Choroid plexus epithelial cell (primary cell): ENCODE measurements at places on chromosomes 2 and 18.

DNA sequence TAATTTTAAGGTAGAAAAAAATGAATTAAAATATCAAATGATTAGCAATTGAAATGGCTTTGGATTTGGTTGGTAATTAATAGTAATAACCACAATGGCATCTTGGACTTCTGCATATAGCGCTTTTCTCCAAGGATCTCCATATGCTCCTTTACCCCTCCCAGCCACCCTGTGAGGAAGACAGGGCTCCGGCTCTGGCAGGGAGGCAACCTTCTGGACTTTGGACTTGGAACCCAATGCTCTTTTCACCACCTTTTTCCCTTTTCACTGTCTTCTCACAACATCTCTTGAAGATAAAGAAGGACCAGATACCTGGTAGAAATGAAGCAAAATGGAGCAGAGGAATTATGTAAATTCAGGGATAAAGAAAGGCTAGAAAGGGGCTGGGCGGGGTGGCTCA, 23.8 kb upstream of the SERTAD2 start:
- no peak for DNase-seq

GRCh38 chr2:223147431-223147830, 95.4 kb downstream of the KCNE4 start:
- DNase-seq: no peak

- DNase-seq: no peak
Measured at GRCh38 chr18:45788861-45789260, 36.6 kb upstream of the SIGLEC15 start.

- peak; percentile 42 for DNase-seq
Measured at GRCh38 chr2:135744760-135745314, 3.2 kb downstream of the UBXN4 start.

DNA sequence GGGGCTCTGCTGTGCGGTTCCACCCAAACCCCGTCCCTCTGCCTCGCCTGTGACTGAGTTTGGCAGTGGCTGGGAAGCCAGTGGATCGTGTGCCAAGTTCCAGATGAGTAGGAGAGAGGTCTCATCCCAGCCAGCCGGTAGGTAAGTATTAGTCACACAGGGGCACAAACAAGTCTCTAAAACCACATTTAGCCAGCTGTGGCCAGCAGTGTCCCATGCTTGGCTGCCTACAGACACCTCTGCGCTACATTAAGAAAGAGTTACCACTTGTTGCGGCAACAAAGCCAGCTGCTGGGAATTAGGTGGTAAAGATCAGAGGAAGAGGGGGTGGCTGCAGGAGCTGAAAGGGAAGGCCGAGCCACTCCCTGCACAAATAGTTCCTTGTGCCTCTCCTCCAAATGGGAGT, 81.2 kb downstream of the GATA6 start:
- no peak for DNase-seq

DNA sequence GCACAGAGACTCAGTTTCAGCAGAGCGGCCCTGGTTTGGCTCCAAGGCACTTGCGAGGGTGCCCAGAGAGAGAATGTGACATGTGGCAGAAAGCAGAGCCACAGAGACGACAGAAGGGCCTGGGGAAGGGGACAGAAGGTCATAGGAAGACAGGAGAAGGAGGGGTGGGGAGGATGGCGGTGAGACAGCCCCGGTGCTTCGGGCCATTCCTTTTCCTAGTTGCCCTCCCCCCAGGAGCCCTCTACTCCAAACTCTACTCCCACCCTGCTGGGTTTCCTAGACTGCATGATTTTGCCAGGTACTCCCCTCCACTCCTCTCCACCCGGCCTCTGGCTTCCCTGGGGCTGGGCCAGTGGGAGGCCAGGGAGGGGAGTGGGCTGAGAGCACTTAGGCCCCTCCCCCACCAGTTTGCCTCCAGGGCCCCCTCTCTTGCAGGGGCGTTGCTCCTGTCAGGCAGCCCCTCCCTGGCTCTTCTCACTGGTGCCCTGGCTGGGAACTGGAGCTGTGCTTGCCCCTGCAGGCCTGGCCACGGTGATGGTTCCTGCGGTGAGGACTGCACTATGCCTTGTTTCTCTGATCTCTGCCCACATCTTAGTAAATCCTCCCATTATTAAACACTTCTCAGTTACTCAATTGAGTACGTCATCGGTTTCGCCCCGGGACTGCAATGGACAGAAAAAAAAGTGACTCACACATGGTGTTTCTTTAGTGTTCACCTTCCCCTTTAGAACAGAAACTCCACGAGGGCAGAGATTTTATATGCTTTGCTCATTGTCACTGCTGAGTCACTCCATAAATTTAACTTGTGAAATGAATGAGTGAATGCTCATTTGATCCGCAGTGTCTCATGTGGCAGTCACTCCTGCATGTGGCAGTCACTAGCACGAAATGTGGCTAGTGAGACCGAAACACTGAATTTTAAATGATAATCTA, 58.7 kb upstream of the SP3 start:
- peak; percentile 97 for DNase-seq

GRCh38 chr2:28233164-28233676, 159.4 kb upstream of the FOSL2 start:
- peak; percentile 23 for DNase-seq

GRCh38 chr18:45549290-45549689, 66.0 kb upstream of the SLC14A2 start:
- no peak for DNase-seq

GRCh38 chr2:160666154-160667060, 172.8 kb upstream of the RBMS1 start:
- peak; percentile 99 for DNase-seq

DNA sequence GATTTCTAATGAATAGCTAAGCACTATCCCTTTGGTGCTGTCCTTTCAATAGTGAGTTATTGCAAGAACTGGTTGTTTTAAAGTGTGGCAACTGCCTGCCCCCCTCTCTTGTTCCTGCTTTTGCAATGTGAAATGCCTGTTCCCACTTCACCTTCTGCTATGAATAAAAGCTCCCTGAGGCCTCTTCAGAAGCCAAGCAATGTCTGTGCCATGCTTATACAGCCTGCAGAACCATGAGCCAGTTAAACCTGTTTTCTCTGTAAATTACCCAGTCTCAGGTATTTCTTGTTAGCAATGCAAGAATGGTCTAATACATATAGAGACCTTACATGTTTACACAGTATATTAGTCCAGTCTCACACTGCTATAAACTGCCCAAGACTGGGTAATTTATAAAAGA, 15.0 kb upstream of the METTL21A start:
- DNase-seq: no peak

DNA sequence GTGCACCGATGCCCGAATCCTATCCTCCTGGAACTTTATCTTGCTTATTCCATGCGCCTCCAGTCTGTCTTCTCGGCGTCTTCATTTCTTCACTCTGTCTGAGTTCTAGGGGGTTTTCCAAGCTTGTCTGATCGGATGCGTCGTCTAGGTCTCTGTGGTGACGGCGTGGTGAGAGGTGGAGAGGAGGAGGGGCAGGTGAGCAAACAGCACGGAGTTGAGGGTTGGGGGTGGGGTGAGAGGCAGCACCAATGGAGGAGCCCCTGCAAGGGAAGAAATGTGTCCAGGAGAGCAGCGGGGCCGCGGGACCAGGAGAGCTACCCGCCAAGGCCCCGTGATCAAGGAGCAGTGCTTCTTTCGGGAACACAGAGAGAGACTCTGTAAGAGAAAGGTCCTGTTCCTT, 131.3 kb upstream of the TWIST2 start:
- no peak for DNase-seq

DNA sequence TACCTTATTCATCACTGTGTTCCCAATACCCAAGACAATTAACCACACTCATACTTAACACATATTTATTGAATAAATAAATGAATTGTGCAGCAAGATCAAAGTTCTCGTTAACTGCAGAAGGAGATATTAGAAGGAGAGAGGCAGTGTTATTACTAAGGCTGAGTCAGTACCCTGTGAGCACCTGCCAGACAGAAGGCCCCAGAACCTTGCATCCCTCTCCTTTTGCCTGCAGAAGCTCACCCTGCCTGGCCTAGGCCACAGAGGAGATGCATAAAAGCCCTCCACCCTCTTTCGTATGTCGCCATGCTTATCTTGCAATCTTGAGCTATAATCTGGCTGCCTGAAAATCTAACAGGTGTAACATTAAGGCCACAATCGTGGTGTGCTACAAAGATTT, 20.5 kb upstream of the RNF149 start:
- no peak for DNase-seq

DNA sequence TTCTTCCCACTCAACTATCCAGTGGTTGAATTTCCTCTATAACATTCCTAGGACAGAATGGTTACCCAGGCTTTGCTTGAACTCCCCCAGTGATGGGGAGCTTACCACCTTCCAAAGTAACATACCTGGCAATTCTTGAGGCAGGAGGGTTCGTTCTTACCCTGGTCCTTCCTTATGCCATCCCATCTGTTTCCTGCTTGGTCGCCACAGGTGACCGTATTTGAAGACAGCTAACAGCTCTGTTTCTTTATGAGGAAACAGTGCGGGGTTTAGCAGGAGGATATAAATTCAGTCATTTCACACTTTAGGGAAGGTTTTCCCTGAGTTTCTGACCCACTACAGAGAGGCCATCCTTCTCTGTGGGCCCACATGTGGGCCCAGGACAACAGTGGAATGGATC, 42.6 kb downstream of the FOSL2 start:
- DNase-seq: no peak

DNA sequence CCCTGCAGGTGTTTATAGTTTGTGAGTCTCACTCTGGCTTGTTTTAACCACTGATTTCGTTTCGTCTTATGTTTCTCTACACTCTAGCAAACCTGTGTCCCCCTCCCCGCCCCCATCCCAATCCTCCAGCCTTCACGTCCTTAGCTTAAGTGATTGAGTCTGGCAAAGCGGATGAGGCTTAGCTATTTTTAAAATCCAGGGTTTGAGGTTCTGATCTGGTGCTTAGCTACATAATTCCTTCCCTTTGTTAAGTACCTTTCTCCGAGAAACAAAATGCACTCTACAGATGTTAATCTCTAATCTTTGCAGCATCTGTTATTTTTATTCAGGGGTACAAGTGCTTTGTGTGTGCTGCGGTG, 7.8 kb downstream of the AGAP1 start:
- DNase-seq: no peak

DNA sequence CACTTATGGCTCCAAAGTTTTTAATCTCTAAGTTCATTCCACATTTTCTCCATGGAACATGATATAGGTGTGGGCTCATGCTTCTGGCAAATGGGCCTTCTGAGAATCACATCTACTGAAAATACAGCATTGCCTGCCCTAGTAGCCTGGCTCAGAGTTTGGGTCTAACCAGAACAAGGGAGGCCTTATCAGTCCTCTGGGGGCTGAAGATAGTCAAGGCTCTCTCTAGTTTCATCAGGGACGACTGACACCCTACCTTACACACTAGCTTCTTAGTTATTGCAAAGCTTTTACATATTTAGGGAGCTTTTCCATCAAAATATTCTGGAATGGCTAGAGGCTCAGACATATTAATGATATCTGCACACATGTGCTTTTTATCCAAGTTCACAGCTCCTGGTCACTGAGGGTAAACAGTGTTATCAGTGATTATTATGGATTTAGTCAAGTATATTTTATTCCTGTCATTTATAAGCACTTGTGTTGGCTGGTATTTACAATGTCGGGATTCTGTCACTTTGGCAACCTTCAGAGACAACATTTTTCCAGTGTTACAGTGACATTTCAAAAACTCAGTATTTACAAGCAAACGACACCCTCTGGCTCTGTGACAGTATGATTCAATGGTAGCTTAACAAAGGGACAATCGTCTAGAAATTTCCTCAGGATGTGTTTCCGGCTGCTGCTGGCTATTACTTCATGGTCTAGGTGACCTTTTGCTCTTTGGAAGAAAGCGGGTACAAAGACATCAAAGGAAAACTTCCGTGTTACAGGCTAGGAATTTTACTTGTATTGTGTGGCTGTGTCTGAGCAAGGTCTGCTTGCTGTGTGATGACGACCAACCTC, 200.6 kb downstream of the TCF4 start:
- no peak for DNase-seq

DNA sequence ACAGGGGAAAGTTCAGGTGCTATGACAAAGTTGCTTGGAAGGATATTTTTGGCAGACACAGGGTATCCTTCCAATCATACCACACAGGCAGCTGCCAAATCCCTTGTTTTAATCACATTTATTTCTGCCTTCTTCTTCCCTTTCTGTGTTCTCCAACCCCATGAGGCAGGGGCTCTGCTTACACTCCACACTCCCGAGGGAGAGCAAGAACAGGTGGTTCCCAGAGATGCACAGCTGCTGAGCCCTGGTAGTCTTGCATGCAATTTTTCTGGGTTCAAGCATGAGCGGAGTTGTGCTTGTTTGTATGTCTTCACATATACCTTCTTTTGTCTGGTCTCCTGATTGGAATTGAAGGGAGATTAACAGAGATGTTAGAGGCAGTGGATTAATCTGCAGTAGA, 251.7 kb upstream of the ST6GAL2 start:
- no peak for DNase-seq

- DNase-seq: no peak
Measured at GRCh38 chr2:193467276-193467987, 1272.7 kb upstream of the TMEFF2 start.

DNA sequence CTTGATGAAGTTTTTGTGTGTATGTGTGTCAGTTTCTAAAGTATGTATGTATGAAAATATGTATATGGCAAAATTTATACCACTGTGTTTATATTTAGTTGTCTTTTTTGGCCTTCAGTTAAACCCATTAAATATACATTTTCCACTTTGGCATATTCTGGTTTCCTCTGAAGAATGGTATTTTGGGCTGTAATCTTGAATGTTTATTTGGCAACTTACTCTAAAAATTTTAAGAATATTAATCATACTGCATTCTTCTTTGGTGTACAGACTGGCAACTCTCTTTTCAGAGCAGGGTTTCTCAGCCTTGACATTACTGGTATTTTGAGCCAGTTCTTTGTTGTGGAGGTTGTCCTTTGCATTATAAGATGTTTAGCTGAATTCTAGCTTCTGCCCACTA, 27.9 kb upstream of the CCBE1 start:
- DNase-seq: peak; percentile 40

GRCh38 chr2:196143730-196144131, 27.6 kb downstream of the STK17B start:
- DNase-seq: no peak

- no peak for DNase-seq
Measured at GRCh38 chr2:234708091-234708683, 211.3 kb upstream of the ARL4C start.

GRCh38 chr2:185643434-185643833, 95.2 kb upstream of the FSIP2 start:
- DNase-seq: no peak

- DNase-seq: peak; percentile 31
Measured at GRCh38 chr18:12884406-12885323, 628 bp upstream of the PTPN2 start.

DNA sequence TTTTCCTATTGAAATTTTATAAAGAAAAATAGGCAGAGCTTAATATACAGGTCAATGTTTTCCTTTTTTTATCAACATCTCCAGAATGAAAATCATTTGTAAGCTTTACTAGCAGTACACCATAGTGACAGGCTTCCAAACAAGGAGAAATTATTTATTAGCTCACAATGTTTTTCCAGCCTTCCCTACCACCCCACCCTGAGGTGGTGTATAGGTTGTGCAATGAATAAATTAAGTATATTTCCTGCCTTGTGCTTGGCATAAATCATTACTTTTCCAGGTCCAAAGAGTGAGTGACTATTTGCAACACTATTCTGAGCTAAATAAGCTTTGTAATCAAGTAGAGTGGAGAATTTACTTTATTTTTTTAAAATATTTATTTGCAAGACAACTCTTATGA, 876.2 kb upstream of the POU3F3 start:
- no peak for DNase-seq

GRCh38 chr2:203761121-203761520, 54.7 kb downstream of the CD28 start:
- DNase-seq: no peak

- DNase-seq: peak; percentile 67
Measured at GRCh38 chr18:48838921-48839818, 111.6 kb downstream of the SMAD7 start.

- no peak for DNase-seq
Measured at GRCh38 chr2:165766326-165766927, 27.6 kb downstream of the GALNT3 start.

GRCh38 chr2:238509151-238509835, 82.6 kb downstream of the ASB1 start:
- peak; percentile 78 for DNase-seq
